ENCODE measurements at places on chromosomes 7 and 10. TPM values are rescaled to one million over a fixed set of nuclear protein-coding genes. Genes with fewer than 3 reads are reported as not detected.

PAX4 gene
- total RNA-seq, result not detected

TFPI2 gene
- 26.7 TPM for total RNA-seq

SLC18A3 gene
- not detected for total RNA-seq

CDC14C gene
- not detected for total RNA-seq

FGFBP3 gene
- not detected for total RNA-seq

ABCB1 gene
- 0.64 TPM for total RNA-seq

GATA3 gene
- total RNA-seq, result under 0.01 TPM
